ENCODE measurements at places on chromosomes 1 and 21.
A peak's percentile ranks its signal among the peaks of the same experiment; 100 is the strongest.

DNA sequence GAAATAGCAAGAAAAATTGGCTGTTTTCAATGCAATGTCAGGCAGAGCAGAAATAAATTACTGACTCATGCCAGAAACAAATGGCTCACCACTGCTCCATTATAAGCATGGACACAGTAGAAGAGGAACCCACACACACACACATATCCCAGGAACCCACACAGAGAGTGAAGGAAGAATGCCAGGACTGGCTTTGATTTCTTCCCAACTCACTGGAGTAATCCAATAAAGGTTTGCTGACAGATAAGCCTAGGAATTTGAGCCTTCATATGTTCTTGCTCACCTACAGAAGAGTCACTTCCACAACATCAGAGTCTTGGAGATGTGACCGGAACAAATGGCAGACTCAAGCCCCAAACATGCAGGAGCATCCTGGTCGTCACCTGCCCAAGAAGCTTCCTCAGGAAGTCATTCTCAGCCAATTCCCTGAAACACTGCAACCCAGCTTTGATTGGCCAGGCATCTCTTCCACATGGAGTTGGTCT lies 2.2 kb downstream of the SH3BP5L start:
- no peak for DNase-seq

GRCh38 chr1:173867141-173867752 lies 542 bp downstream of the GAS5 start:
- DNase-seq, result peak; percentile 10

DNA sequence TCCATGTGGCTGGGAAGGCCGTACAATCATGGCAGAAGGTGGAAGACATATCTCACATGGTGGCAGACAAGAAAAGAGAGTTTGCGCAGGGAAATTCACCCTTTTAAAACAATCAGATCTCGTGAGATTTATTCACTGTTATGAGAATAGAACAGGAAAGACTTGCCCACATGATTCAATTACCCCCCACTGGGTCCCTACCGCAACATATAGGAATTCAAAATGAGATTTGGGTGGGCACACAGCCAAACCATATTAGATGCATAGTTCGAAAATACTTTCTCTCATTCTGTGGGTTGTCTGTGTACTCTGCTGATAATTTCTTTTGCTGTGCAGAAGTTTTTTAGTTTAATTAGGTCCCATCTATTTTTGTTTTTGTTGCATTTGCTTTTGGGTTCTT lies 990.3 kb downstream of the PLA2G4A start:
- DNase-seq, result no peak

DNA sequence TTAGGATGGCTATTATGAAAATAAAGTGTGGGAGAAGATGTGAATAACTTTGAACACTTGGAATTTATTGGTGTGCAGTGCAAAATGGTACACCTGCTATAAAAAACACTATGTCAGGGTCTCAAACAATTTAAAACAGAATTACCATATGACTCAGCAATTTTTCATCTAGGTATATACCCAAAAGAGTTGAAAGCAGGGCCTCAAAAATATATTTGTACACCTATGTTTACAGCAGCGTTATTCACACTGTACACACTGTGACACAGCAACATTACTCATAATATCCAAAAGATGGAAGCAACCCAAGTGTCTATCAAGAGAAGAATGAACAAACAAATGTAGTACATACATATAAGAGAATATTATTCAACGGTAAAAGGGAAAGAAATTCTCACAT lies 75.8 kb downstream of the SPATA6 start:
- DNase-seq, result no peak

- no peak for DNase-seq
These were observed 51.6 kb downstream of the TRMT1L start for GRCh38 chr1:185105121-185105520.

DNA sequence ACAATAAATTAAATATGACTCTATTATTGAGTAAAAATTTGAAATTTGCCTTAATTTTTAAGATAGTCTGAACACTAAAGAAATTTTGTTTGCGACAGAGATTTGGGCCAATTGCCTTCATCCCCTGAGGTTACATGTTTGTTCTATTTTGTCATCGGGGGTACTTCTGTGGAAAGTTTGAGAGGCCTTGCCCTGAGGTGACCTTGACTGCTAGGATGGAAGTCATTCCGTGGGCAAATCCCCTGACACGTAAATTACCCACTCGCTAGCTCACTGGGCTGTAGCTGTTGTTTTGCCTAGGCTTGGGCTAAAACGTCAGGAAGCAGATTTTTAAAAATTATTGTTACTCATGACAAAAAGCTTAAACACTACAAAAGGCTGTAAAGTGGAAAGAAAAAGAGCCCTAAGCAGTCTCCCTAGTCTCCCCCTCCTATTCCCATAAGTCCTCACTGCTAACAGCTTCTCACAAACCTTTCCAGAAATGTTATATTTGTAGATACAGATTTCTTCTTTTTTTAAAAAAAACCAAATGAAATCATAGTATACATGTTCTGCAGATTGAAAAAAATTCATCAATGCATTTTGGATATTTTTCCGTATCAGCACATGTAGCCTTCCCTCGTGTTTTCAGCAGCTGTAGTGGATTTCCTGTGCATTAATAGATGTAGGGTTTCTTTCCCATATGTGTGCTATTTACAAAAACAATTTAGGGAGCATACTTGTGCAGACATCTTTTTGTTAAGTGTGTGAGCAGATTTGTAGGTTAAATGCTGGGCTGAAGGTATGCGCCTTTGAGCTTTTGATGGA lies 142.7 kb downstream of the MRPS6 start:
- no peak for DNase-seq

GRCh38 chr21:15354516-15354915 lies 289.7 kb upstream of the NRIP1 start:
- no peak for DNase-seq

DNA sequence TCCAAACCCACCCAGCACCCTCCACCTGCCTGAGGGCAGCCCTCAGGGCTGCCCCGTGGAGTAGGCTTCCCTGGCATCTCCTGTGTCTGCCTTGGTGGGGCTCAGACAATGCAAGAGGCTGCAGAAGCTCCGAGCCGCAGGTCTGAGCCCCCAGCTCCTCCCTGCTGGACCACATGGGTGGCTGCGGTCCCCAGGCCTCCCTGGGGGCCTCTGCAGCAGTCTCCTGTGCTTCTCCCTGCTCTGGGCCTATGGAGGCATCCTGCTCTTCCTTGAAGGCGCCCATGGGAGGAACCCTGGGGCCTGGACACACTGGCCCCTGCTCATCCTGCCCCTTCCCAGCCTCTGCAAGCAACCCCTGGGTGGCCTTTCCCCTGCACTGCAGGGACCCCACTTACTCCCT lies 86.1 kb upstream of the ACTRT2 start:
- no peak for DNase-seq

DNA sequence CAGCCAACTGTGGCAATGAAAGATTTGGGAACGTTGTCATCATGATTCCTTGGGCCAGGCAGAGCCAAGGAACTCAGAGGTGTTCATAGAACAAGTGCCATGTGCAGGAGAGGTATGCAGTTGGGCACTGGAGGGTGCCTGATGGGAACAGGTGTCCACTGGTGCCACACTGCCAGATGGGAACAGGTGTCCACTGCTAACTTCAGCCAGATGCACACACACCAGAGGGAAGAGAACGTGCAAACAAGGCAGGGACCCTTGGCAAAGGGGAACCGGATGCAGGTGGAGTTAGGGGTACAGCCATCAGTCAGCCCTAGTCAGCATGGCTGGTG lies 13.5 kb downstream of the OLFML2B start:
- no peak for DNase-seq

DNA sequence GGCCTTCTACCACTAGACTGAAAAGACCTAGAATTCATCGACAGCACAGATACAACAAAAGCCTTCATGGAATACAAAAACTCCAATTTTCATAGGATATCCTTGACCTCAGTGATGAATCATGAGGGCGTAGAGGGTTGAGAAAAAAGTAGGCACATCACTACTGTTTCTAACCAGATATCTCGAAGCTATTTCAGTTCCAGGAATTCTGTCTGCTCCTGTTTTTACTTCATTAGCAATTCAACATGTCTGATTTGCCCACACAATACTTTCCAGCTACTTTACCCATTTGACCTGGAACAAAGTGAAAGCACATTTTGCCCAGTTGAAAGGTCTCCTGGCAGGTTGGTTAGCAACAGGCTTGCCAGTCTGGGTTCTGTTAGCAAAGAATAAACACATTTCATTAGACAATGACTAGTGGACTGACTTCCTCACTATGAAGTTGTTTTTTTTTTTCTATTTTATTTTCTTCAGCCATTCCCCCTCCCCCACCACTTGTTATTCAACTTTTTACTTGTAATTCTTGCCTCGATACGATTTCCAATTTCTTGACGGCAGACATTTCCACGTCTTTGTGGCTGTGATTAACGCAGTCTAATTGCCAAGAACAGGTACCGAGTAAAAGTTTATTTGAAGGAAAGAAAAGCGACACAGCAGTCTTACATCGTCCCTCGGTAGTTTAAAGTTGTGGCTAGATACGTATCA lies 4.0 kb upstream of the ZBTB18 start:
- no peak for DNase-seq

DNA sequence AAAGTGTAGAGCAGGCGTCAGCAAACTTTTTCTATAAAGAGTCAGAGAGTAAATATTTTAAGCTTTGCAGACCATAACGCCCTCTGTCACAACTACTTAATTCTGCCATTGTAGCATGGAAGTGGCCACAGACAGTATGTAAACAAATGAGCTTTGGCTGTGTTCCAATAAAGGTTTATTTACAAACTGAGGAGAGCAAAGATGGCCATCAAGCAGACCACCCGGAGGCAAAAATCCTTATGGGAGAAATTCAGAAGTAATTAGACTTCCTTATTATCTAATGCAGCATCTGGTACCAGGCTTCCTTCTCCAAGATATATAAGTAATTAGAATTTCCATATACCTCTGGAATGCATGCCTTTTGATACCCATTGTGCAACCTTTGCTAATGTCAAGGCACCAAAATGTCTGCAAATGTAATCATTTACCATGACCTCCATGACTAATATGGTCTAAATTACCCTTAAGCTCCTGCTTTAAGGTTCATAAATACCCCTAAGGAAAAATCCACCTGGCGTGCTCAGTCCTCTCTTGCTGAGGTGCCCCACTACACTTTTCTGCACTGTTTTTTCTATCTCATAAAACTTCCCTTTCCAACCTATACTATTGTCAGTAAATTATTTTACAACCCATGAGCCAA lies 377.8 kb downstream of the MATN1 start:
- DNase-seq, result no peak

GRCh38 chr1:10665930-10666850 lies 130.3 kb downstream of the CASZ1 start:
- no peak for DNase-seq

DNA sequence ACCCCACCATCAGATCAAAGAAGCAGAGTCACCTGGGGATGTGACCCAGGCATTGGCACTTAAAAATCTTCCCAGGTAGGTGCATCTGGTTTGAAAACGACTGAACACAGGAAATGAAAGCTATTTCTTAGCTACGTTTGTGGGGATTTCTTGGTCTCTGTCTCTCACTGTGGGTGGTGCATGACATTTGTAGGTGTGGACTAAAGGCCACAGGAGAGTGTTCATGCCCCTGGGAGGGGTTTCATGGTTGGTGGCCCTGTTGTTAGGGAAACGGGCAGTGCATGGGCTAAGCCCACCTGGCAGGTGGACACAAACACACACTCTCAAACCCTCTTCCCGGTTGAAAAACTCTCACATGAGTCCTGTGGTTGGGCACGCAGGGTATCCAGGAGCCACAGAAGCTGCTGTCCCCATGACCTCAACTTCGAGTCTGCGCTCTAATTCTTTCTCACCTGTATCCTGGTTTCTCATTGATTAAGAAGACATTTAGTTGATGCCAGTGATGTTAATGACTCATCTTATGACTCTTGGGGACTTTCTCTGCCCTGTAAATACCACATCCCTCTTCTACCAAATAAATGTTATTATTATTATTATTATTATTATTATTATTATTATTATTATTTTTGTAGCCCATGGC lies 119.4 kb downstream of the MRPS6 start:
- DNase-seq, result no peak

GRCh38 chr21:42124826-42125570 lies 53.9 kb downstream of the UMODL1 start:
- DNase-seq, result no peak

GRCh38 chr21:20272791-20273362 lies 725.3 kb upstream of the NCAM2 start:
- no peak for DNase-seq

- DNase-seq, result no peak
These were observed 4.2 kb downstream of the SH2D2A start for GRCh38 chr1:156812293-156812990.

- no peak for DNase-seq
These were observed 192.9 kb downstream of the PCP4 start for GRCh38 chr21:40060083-40060677.

- no peak for DNase-seq
These were observed 17.0 kb upstream of the CAPN8 start for GRCh38 chr1:223682502-223682901.

GRCh38 chr1:10799726-10800125 lies 3.3 kb upstream of the CASZ1 start:
- no peak for DNase-seq

GRCh38 chr1:220046052-220046930 lies at the start of gene EPRS1:
TSS of gene EPRS1 (minus strand) at chr1:220046505. CDS start at chr1:220046388, 117 bp downstream.
- peak; percentile 92 for DNase-seq

DNA sequence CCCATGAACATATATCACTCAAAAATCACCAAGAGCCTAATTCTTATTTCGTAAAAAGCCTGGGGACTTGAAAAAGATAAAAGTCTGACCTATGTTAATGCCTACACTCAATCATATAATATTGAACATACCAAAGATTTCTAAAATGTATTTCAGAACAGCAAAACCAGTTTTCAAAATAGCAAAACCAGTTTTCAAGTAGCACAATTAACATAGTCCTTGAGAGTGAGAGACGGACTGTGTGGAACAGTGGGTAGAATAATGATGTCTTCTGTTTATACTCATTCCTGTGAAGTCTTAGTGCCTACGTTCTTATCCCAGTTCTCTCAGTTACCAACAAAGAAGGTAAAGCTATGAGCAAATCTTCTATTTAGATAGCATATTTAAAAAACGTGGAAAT lies 22.3 kb upstream of the RGS2 start:
- no peak for DNase-seq

DNA sequence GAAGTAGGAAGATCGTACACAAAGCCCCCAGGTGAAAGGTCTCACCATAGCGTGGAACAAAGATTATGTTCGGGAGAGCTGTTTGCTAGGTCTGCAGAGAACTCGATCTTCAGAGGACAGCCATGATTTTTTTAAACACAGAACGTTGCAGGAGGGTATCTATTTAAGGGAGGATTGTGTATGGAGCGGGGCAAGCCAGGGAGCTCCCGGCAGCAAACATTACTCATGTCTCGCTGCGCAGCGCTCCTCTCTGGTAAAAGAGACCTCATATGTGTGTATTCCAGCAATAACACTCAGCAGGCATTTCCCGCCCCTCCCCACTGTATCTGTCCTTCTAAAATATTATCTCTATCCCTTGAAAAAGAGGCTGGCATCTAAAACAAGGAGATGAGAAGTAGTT lies 2.7 kb downstream of the GLIS1 start:
- DNase-seq, result no peak

DNA sequence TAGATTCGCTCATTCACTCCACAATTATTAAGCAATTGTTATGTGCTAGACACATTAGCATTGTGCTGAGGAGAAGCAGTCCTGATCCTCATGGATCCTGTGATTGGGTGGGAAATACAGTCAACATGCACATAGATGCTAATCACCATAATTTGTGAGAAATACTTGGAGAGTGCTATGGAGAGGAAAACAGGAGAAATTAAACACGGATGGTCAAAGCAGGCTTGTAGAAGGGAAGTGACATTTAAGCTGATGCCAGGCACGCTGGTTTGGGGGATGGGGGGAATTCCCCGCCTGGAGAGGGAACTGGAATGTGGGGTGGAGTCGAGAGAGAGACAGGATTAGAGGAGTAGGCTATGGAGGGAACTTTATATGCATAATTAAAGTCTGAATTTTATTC lies 52.2 kb upstream of the L1TD1 start:
- DNase-seq, result no peak

GRCh38 chr21:33871171-33871570 lies 44.4 kb downstream of the ATP5PO start:
- no peak for DNase-seq
